ENCODE measurements at places on chromosomes 11 and 22.

- no peak for DNase-seq
Observed at GRCh38 chr11:57460758-57461749, 726 bp downstream of the RTN4RL2 start.

- no peak for DNase-seq
Observed at GRCh38 chr11:93559681-93560080, 16.5 kb upstream of the SMCO4 start.

- no peak for DNase-seq
Observed at GRCh38 chr11:122020902-122021301, 95.1 kb downstream of the BLID start.

- no peak for DNase-seq
Observed at GRCh38 chr22:49450498-49450897, 377.2 kb downstream of the BRD1 start.

DNA sequence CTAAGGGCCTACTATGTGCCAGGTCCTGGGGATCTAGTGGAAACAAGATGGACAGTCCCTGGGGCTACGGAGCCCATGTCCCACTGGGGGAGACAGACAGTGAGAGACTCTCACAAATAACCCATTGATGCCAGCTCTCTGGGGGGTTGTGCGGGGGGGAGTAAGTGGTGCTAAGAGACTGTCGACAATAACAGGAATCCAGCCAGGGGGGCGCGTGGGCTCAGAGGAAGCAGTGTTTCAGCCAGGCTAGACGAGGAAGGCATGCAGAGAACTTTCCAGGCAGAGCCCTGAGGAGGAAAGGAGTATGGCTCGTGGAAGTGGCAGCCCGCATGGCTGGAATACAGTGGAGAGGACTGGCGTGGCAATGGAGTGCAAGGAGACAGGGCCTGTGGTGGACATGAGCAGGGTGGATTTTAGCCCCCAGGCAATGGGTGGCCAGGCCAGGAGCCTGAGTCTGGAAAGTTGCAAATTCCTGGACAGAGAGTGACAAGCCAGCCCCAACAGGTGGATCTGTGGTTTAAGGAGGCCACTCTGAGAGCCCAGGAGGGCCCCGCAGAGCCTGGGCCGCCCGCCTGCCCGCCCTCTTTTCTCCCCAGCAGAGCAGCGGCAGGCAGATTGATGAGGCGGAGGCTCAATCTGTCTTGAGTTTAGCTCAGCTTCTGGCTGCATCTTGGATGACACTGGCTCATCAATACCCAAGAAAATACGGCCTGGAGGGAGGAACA lies 40.0 kb upstream of the TCF20 start:
- DNase-seq, result no peak

DNA sequence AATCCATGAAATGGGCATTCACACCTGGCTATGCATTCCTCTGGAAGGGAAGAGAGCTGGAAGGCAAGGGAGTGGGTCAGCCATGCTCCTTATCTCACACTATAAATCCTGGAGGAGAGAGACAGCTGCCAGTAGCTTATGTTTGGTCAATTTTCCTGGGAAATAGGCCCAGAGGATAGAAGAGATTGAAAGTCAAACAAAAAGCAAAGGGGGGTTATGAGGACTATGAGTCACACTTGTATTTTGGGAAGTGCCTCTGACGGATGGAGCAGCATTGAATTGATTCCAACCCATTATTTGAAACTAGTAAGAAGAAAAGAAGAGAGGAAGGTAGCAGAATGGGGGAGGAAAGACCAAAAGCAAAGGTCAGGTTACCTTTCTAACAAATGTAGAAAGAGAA lies 25.0 kb downstream of the SNX19 start:
- DNase-seq, result no peak

Data from renal cortical epithelial cell (primary cell).